ENCODE measurements at places on chromosomes 2 and 18.

- no peak for DNase-seq
Observed at GRCh38 chr2:228541789-228542188, 360.3 kb upstream of the SPHKAP start.

DNA sequence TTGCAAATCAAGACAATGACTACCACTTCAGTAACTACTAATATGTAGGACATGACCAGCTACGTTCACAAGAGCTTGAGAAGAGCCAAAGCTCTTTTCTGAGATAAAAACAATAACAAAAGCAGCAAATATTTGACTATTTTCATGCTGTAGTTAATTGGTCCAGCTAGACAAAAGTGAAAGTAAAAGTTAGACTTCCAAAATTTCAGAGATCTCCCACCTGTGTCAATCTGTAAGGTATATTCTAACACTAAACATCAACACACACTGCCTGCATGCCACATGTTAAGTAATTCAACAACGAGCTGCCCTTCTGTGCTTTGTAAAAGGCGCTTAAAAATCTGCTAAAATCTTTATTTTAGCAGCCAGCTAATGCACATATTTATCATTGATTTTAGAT lies 185.9 kb downstream of the SLC39A10 start:
- DNase-seq: no peak

- no peak for DNase-seq
Observed at GRCh38 chr2:65061910-65062339, 5.7 kb downstream of the CEP68 start.

GRCh38 chr2:218981881-218982585 lies 3.0 kb downstream of the FEV start:
- peak; percentile 25 for DNase-seq

GRCh38 chr2:182302174-182302573 lies 124.7 kb downstream of the PDE1A start:
- DNase-seq: no peak

DNA sequence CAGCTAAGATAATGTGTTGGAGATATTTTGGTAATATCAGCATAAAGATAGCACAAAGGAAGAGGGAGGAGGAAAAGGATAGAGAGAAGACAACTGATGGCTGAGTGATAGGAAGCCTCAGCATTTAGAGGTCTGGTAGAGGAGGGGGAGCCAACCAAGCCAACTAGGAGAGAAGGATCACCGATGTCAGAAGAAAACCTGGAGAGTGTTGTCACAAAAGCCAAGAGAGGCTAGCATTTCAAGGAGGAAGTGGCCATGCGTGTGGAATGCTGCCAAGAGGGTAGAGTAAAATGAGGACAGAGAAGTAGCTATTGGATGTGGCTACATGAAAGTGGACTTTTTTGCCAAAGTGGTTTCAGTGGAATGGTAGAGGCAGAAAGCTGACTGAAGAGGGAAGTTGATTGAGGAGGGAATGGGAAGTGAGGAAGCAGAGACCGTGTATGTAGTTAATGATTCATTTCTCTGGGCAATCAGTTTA lies 34.3 kb downstream of the LCLAT1 start:
- no peak for DNase-seq

DNA sequence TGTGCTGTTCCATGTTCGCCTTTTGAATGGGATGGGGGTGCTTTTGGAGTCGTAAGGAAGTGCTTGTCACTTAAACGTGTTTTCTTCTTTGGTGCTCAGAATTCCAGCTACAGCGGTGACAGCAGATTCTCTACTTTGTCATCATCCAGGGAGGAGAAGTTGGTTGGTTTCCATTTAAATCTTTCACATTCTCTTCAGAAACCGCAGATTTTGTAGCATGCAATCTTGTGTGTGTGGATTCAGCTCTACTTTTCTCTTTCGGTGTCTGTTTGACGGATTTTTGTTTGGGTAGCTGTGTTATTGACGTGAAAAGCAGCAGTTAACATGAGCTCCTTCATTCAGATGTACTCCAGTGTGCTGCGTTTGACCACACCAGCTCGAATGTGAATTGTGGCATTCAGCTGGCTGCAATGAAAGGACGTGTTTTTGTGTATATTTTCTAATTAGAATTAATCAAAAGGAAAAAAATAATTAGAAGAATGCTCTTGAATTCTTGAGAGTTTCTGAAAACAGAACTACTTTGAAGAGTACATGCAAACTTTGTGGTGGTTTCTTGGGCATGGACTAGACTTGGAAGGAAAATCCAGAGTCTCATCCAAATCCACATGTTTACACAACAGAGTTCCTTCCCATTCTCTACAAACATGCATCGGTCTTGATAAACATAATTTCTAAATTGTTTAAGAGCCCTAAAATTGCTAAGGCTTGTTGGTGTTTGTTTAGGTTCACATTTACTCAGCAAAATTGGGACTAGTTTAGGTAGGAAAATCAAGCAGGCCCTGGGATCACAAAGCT lies 68.7 kb upstream of the RBM44 start:
- DNase-seq: no peak

GRCh38 chr2:70785137-70785911 lies 5.1 kb downstream of the FIGLA start:
- DNase-seq: peak; percentile 23

- no peak for DNase-seq
Observed at GRCh38 chr2:12514631-12515437, 201.9 kb upstream of the TRIB2 start.

DNA sequence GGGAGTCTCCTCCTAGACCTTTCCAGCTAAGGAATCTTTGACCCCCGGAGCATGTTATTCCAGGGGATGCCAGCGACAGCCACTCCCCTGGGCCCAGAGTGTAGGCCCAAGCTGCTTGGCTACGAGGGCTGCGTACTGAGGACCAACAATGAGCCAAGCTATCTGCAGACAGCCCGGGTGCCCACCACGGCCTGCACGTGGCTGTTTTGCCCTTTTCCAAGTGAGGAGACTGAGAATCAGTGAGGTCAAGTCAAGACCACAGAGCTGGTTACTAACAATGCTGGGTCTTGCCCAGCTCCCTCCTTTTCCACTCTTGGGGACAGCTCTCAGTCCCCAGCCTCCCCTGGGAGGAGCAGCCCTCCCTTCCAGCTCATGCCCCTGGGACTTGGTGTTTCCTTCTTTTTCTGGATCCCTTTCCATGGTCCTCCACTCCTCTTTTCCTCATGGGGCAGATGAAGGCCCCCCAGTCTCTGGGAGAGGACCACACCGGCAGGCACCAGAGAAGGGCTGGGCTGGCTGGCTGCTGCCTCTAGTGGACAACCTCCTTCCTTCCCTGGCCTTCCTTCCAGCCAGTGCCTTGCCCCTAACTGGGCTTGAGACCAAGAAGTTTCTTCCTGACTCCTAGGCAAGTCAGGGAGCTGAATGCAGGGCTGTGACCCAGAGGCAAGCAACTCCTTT lies 550 bp upstream of the MALL start:
- DNase-seq: no peak

- no peak for DNase-seq
Observed at GRCh38 chr2:99602476-99602875, 112.7 kb upstream of the REV1 start.

- DNase-seq: peak; percentile 72
Observed at GRCh38 chr2:144078802-144079724, 440.9 kb downstream of the ZEB2 start.

DNA sequence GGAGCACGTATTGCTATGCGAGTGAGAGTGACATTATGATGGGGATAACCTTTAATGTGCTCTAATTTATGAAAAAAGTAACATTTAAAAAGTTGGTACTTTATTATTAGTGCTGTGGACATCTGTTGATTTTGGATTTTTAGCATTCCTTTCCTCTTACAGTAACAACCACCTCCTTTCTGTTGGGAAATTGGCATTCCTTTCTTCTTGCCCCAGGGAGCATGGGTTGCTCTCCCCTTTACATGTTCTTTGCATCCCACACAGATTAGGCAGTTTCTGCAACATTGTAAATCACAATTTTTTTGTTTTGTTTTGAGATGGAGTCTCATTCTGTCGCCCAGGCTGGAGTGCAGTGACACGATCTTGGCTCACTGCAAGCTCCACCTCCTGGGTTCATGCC lies 300.2 kb downstream of the LPIN1 start:
- DNase-seq: no peak

GRCh38 chr2:153294199-153294786 lies 184.3 kb downstream of the RPRM start:
- no peak for DNase-seq

DNA sequence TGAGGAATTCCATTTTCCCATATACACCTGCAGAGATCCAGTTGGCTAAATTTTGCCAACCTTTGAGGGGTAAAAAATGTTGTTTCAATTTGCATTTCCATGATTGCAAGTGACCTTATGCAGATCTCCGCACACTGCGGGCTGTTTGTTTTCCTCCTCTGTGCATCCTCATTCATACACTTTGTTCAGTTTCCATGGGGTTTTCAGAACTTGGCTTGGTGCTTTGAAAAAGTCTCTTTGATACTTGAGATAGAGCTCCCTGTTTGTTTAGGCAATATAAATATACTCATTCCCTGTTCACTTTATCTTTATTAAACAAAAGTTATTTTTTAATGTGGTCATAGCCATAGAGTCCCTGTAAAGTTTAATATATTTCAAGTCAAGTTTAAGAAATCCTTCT lies 353.1 kb downstream of the CMPK2 start:
- DNase-seq: no peak

- DNase-seq: no peak
Observed at GRCh38 chr2:81483254-81483653, 1178.7 kb upstream of the LRRTM1 start.

- DNase-seq: no peak
Observed at GRCh38 chr2:18560797-18561085, 288 bp upstream of the RDH14 start.

- no peak for DNase-seq
Observed at GRCh38 chr2:121717529-121717928, 19.1 kb downstream of the NIFK start.

- no peak for DNase-seq
Observed at GRCh38 chr2:239131521-239131920, 269.3 kb downstream of the HDAC4 start.

- DNase-seq: no peak
Observed at GRCh38 chr2:24205131-24205530, 30.3 kb downstream of the FAM228A start.

- DNase-seq: no peak
Observed at GRCh38 chr2:9497017-9497416, 22.7 kb downstream of the IAH1 start.

DNA sequence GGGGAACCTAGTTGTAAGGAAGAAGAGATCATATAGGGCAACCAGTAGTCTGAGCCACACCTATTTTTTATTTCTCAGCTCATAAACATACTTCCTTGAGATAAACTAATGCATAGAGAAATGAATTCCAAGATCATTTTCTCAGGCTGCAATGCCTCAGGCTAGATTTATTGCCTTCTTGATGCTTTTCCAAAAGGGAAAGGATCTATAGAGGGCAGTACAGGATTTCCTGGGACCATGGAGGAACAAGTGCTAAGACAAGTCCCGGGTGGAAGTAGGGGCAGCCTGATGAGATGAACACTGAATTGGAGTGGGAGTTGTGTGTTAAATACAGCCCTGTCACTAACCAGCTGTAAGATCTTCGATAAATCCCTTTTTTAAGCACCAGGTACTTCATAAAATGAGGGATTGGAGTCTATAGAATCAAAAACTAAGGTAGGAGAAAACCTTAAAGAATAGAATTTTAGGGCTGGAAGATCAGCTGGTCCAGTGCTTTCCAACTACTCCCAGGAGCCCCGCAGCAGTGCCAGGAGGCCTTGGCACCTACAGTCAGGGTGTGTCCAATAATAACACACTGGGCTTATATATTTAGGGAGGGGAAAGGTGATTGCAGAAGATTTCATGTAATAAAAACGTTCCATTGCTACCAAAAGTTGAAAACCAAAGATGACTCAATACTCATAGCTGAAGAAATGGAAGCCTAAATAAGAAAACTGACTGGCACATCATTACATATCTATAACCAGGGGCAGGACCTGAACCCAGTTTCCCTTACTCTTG lies 58.1 kb downstream of the SERTAD2 start:
- no peak for DNase-seq

- no peak for DNase-seq
Observed at GRCh38 chr2:216131175-216131926, 22.2 kb downstream of the XRCC5 start.

DNA sequence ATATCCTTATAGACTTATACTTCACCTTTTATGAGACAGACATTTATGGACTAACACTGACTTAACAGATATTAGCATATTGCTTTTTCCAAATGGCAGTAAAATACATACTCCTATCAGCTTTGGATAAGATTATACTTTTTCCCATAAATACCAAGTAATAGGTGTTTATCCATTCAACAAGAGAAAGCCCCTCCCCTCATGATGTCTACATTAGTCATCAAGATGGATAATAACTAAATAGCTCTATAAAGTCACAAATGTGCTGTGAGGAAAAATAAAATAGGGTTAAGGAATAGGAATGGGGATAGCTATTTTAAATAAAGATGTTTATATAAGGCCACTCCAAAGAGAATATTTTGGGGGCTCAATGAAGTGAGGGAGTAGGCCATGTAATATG lies 39.4 kb downstream of the CSRNP3 start:
- DNase-seq: no peak

- no peak for DNase-seq
Observed at GRCh38 chr18:44067186-44067585, 613.5 kb upstream of the SETBP1 start.

DNA sequence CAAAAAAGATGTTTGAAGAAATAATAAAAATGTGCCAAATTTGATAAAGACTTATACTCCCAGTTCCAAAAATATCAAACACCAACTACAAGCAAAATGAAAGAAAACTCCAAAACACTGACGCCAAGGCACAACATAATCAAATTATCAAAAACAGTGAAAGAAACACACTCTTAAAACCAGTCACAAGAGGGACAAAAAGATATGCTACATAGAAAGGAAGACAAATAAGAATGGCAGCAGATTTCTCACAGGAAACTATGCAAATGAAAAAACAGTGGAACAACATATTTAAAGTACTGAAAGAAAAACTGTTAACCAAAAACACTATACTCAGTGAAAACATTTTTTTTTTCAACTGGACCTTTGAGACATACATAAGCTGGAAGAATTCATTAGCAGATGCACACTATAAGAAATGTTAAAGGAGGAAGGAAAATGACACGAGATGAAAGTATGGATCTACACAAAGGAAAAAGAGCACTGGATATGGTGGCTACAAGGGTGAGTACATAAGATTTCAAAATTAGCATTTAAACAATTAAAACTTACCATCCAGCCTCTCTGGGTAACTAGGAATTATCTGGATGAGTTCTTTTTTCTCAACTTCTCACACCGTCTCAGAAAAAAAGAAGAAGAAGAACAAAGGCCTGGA lies 94.0 kb upstream of the ACVR1C start:
- peak; percentile 18 for DNase-seq

- DNase-seq: no peak
Observed at GRCh38 chr2:241363426-241363825, 7.3 kb downstream of the FARP2 start.

DNA sequence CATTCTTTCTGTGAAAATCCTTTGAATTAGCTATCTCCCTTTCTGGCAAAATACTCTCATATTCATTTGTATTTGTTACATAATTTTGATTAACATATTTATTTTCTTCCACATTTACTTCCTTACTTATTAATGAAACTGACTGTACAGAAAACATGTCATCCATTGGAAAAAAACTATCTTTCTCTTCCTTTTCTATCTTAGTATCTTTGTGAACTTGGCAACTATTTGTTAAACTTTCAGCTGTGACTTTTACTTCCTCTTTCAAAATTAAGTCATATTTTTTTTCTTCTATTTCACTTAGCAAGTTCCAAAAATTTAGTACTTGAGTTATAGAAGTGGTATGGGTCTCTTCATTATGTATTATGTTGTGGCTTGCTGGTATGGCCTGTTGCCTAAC lies 2.6 kb downstream of the RAD51AP2 start:
- no peak for DNase-seq

- no peak for DNase-seq
Observed at GRCh38 chr2:60972889-60973656, 44.4 kb upstream of the PEX13 start.

Data from NCI-H1105 (cell line).